ENCODE measurements at places on chromosomes 6 and 20. TPM values are rescaled to one million over a fixed set of nuclear protein-coding genes. Genes with fewer than 3 reads are reported as not detected.

TXNDC5 gene
- total RNA-seq, result 795 TPM

UQCC2 gene
- 31.3 TPM for total RNA-seq

ORC3 gene
- total RNA-seq, result 30.2 TPM

HRH3 gene
- not detected for total RNA-seq

Measured in uterine smooth muscle cell (primary cell).